ENCODE measurements at places on chromosomes 6 and 20. TPM values are rescaled to one million over a fixed set of nuclear protein-coding genes. Genes with fewer than 3 reads are reported as not detected.

The SLC18B1 gene
- total RNA-seq, result 0.67 TPM

GRCh38 chr6:9233686-9234085, 798.3 kb upstream of the SLC35B3 start:
- no peak for DNase-seq

GRCh38 chr20:51987812-51988211, 185.5 kb upstream of the SALL4 start:
- DNase-seq, result no peak

- DNase-seq, result no peak
Observed at GRCh38 chr20:45355209-45356084, 7.2 kb upstream of the SDC4 start.

The SAMD3 gene
- not detected for total RNA-seq

The CLDN20 gene
- not detected for total RNA-seq

The DDX39B gene
- total RNA-seq, result 401 TPM

DNA sequence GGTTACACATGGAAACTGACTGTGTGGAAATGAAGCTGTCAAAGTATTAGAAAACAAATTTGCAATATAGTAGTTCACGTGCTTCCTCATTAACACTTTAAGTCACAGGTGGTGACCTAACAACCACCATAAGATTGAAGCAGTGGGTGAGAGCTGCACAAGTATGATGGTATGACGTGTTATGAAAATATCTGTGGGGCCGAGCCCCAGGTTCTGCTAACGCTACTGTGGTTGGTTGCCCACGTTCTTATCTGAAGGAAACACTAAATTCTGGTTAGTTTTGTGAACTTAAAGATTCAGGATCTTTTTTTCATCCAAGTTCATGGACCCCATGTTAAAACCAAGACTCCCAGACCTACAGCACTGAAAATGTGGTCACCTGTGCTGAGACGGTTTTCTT, 243.0 kb upstream of the RIN2 start:
- no peak for DNase-seq

The SLC17A2 gene
- not detected for total RNA-seq

GRCh38 chr6:167956983-167957492, 40.4 kb upstream of the KIF25 start:
- DNase-seq, result no peak

The GJA10 gene
- not detected for total RNA-seq

- no peak for DNase-seq
Observed at GRCh38 chr6:118974790-118975189, 39.8 kb upstream of the MCM9 start.

DNA sequence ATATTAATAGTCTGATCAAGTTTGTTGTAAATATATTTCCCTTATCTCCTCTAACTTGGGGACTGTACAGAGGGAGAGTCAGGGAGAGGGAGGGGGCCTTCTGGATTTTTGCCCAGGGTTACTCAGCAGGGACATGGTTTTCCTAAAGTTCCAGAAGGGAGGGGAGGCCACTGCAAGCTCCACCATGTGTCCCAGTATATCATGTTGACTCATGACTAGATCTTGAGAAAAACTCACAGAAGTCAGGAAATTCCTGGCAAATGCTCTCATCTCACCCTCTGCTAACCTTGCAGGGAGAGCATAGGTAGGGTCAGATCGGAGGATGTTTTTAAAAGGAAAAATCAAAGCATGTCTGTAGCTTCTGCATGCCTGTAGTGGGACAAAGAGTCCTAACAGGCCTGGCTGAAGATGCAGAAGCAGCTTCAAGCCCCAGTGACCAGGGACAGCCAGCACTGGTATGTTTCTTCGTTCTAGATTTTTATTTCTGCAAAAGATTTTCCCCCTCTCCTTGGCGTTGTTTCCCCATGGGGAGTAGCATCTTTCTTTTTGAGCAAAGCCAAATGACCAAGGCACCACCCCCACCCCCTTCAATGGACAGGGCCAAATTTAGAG, 272.9 kb upstream of the SUPT3H start:
- DNase-seq, result peak; percentile 20

- DNase-seq, result no peak
Observed at GRCh38 chr20:40279390-40279789, 409.6 kb downstream of the MAFB start.

DNA sequence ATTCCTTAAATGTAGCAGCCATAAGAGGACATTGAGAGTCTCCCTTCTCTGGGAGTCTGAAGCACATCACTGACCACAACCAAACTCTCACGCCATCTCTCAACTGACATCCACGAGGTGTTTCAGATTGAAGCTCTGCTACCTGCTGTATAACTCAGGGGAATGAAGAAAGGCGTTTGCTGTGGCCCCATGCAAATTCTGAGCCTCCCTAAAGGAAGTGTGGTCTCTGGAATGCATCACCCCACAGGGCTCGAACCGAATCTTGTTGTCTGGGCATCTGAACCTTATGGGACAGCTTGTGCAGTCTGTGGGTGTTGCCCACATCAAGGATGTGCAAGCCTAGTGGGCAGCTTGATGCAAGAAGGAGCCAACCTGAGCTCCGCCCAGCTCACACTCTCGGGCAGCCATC, 10.9 kb downstream of the PMEPA1 start:
- peak; percentile 77 for DNase-seq

DNA sequence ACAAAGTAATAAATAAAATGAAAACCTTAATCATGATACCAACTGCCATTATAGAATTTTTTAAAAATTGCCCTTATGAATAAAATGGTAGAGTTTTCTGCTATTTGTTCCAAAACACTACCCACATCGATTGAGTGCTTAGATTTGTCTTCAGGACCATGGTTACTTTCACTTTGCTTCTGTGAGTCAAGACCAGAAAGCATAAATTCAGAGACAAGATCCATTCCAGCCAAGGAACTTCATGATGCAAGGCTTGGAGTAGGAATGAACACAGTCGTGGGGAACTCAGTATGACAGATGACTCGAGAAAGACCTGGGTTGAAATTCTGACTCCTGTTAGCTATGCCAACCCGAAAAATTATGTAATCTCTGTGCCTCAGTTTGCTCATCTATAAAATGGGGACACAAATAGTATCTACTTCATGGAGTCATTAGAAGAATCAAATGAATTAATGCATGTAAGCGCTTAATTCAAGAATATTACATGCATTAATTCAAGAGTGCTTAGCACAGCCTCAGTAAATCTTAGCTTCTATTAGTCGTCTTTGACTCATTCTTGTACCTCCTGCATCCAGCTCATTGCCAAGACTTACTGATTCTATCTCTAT, 72.5 kb upstream of the MYLIP start:
- no peak for DNase-seq

DNA sequence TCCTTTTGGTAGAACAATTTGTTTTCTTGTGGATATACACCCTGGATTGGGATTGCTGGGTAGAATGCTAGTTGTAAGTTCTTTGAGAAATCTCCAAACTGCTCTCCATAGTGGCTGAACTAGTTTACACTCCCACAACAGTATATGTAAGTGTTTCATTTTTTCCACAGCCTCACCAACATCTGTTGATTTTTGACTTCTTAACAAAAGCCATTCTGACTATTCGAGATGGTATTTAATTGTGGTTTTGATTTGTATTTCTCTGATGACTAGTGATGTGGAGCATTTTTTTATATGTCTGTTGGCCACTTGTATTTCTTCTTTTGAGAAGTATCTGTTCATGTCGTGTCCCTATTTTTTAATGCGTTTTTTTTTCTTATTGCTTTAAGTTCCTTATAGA, 444.1 kb downstream of the CBLN4 start:
- no peak for DNase-seq

DNA sequence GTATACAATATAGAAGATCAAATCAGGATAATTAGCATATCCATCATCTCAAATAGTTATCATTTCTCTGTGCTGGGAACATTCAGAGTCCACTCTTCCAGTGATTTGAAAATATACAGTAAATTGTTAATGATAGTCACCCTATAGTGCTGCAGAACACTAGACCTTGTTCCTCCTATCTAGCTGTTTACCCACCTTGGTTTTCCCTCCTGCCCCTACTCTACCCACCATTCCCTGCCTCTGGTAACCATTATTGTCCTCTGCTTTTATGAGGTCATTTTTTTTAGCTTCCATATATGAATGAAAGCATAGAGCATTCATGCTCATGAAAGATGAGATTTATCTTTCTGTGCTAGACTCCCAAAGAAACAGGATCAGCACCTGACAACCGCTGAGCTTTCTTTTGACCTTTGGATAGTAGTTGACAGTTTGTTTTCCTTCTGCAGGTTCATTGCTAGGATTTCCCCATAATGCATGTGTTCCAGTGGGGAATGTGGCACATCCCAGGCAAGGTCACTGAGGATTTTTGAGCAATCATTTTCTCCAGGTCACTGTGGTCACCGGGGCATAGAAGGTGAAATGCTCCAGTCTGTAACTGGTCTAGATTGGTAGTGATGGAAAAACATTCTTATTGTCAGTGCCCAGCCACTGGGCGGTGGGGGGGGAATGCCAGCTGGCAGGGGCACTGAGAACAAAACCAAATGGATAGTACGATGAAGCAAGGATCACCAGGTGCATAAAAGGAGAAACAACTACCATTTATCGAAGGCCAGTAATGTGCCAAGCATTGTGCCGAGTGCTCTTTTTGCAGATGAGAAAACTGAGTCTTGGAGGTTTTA, 33.6 kb upstream of the BCAS1 start:
- no peak for DNase-seq

The SCGN gene
- not detected for total RNA-seq

GRCh38 chr20:36929290-36929689, 22.2 kb downstream of the SAMHD1 start:
- DNase-seq, result no peak

- DNase-seq, result no peak
Observed at GRCh38 chr6:123171341-123172115, 175.5 kb downstream of the CLVS2 start.

- no peak for DNase-seq
Observed at GRCh38 chr6:160455081-160455480, 106.9 kb downstream of the SLC22A3 start.

DNA sequence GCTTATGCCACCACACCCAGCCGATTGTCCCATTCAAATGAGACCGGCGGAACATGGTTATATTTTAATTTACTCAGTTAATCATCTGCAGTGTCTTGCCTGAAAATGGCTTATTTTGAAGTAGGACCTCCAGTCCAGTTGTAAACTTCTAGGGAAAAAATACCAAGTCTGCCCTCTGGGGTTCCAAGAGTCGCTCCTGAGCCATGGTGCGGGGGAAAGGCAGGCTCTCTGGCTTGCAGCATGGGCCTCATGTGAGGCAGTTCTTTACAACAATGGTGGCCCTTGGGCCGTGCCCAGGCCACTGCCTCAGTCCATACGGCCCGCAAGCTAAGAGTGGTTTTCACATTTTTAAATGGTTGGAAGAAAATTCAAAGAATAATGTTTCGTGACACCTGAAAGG, 62.7 kb upstream of the XRN2 start:
- no peak for DNase-seq

DNA sequence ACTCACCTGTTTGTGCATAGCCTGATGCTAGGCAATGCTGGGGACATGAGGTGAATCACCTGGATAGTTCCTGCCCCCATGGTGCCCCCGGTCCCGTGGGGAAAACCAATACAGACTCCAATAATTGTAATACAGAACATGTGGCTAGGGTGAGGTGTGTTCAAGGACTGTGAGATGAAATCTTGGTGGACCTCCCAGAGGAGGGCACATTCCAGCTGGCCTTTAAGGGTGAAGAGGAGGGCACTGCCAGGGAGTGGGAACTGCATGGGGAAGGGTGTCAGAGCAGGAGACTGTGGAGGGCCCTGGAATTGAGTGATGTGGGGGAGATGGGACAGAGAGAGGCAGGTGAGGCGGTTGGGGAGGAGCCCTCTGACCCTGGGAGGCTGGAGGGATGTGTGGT, 2.5 kb downstream of the COX4I2 start:
- no peak for DNase-seq

GRCh38 chr6:123788319-123788718, 15.3 kb upstream of the NKAIN2 start:
- DNase-seq, result no peak

- DNase-seq, result no peak
Observed at GRCh38 chr6:128071212-128071611, 170.4 kb upstream of the THEMIS start.

GRCh38 chr6:20715135-20715806, 181.0 kb downstream of the CDKAL1 start:
- DNase-seq, result no peak

The CAPN11 gene
- 1.2 TPM for total RNA-seq

DNA sequence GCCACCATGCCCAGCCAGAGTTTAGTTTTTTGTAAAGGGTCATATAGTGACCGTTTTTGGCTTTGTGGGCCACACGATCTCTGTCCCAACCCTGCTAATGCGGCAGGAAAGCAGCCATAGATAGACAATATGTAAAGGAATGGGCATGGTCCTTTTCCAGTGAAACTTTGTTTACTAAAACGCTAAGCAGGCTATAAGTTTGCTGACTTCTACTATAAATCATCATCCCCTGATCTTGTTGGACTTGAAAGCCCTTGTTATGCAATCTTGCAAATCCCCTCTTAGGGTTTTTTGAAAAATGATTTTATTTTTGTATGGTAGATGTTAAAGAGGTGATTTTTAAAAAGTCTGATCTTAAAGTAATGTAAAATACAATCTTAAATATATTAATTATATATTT, 63.6 kb downstream of the CBFA2T2 start:
- DNase-seq, result no peak

The KIAA0408 gene
- total RNA-seq, result 0.90 TPM

DNA sequence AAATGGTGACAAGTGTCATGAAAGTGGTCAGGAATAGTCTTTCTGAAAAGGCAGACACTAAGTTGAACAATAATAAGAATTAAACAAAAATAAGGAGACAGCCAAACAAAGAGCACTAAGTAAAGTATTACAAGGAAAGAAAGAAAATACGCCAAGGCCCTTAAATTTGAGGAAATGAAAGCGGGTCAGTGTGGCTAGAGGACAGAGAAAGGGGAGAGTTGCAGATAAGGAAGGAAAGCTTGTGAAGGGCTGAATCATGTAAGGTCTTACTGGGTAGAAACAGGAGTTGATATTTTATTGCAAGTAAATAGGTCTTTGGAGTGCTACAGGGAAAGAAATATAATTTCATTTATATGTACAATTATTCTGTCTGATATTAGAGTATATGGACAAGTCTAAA, 732.1 kb downstream of the EPHA7 start:
- no peak for DNase-seq

- no peak for DNase-seq
Observed at GRCh38 chr6:111294374-111294967, 188.5 kb downstream of the REV3L start.

The PTP4A1 gene
- 71.0 TPM for total RNA-seq

DNA sequence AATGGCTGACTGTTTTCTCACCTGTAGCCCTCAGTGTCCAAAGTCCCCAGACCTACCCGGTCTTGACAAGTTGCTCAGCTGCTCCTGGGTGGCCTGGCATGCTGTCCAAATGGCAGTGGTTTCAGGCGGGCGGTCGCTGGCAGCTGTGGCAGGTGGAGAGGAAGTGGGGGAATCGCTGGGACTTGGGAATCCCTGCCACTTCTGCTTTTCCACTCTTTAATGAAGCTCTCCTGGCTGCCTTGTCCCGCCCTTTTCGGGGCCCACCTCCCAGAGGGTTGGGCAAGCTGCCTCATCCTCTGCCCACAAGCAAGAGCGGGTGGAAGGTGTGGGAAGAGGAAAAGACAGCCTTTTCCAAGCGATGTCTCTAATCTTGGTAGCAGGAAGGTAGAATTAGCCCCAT, at the start of gene OCSTAMP:
OCSTAMP (minus strand) TSS at position 194 of the 400 bp plus-strand sequence; CDS start at position 100, 94 bp downstream.
- DNase-seq, result no peak

The RUNX2 gene
- total RNA-seq, result 7.0 TPM

Measured in Panc1 (cell line).